ENCODE measurements at places on chromosomes 1 and 21.

- DNase-seq = no peak
Observed at GRCh38 chr1:60171801-60172200, 98.2 kb upstream of the C1orf87 start.

DNA sequence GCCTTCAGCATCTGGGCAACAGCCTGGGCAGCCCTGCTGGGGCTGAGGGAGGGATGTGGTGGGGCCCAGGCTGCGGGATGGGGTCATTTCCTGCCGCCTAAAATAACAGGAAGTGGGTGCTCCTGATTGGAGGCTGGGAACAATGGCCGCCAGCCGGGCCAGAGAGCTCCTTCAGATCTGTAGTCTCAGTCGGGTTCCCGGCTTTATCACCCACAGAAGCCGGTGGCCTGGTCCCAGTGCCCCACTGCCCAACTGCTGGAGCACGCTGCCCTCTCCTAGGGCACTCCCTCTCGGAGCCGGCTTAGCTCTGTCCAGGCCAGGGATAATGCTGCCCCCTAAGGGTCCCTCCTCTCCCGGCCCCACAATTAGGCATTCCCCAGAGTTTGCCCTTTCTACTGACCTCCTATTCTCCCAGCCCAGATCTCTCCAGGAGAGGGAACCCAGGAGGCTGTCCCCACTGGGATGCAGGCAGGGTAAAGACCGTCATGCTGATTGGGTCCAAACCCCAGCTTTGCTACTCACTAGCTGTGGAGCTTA, 5.1 kb downstream of the MAP7D1 start:
- DNase-seq = peak; percentile 66

DNA sequence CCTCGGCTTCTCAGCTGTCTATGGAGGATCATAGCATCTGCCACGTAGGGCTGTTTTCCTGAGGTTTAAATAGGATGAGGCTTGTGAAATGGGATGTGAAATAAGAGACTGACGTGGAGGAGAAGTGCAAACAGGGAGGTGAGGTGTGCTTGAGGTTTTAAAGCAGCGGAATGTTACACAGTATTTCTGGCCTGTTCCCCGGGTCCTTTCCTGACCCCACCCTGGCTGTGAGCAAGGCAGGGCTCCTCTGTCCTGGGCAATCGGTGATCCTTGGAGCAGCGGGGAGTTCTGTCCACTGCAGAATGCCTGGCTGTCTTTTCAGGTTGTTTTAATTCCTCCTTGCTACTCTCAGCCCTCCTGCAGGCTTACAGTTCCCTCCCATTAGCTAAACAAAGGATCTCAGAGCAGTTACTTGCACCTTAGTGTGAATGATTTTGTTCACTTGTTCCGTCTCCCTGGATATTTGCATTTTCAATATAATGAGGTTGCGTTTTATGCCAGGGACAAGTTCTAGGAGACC, 38.6 kb downstream of the LHX4 start:
- DNase-seq = no peak

- no peak for DNase-seq
Observed at GRCh38 chr21:32666258-32666657, 54.1 kb upstream of the CFAP298 start.

- no peak for DNase-seq
Observed at GRCh38 chr1:109500941-109501381, 7.1 kb downstream of the CYB561D1 start.

DNA sequence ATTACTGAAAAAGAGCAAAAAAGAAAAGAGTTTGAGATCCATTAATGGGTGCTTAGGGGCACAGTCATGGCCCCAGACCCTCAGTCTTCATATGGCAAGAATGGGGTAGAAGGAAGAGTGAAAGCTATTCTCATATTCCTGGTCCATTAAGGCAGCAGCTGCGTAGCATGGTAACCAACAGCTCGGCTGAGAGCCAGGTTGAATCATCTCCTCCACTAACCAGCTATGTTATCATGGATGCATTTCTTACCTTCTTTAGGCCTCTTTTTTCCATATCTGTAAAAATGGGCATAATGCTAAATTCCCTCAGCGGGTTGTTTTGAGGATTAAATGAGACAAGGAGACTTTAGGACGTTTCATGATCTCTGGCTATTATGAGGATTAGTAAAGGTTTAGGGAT, 15.0 kb upstream of the SARS1 start:
- DNase-seq = no peak

DNA sequence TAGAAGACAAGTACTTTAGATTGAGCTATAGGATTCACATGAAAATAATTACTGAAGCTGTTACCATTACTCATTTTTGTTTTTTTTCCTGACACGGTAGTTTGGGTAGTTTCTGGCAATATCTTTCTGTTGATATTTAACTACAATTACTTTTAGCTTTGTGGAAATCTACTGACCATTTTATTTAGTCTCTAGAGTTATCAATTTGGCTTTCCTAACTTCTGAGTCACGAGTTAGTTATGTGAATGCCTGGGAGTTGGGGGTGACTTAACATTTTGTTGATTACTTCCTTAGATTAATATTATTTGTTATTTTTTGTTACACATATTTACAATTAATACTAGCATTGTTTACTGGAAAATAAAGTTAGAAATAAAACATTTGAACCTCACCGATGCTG, 160.6 kb downstream of the HMCN1 start:
- no peak for DNase-seq

- DNase-seq = no peak
Observed at GRCh38 chr1:25692560-25692959, 76.0 kb downstream of the MAN1C1 start.

DNA sequence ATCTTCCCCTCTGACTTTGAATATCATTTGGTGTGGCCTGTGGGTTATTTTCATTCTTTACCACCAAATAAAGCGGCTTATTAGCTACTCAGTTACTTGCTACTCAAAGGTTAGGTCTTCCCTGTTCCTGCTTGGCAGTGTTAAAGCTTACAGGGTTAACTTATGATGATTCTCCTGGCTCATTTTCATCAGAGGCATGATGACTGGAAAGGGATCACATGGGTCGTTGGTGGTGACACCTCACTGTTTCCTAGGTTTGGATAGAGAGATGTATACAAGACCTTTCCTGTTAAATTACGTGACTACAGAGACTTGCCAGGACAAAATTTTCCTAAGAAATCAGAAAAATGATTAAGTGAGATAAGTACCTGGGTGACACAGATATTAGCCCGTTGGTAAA, 27.4 kb downstream of the MRPS6 start:
- no peak for DNase-seq

DNA sequence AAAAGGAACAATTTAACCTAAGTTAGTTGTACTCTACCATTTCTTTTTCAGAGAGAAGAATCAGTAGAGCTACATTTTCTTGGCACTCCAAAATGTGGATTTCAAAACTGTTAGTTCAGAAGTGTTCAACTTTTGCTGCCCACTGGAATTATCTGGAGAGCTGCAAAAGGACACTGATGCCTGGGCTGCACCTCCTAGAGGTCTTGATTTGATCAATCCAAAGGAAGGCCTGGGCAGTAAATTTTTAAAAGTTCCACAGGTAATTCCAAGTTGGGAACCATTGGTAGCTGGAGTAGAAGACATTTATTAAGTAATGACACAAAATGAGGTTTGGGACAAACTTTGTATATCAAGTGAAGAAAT, 79.3 kb upstream of the HMCN1 start:
- no peak for DNase-seq

All from activated effector memory CD4-positive, alpha-beta T cell treated with Interleukin-2 at 50 U/mL for 16 hours (primary cell).